ENCODE measurements at places on chromosomes 3 and 15. TPM values are rescaled to one million over a fixed set of nuclear protein-coding genes. Genes with fewer than 3 reads are reported as not detected.

The SIDT1 gene
- total RNA-seq: 2.6 TPM

The DUOX1 gene
- 215 TPM for total RNA-seq

The BBS4 gene
- total RNA-seq: 78.6 TPM

The CLEC3B gene
- 142 TPM for total RNA-seq

The GOLGA6L10 gene
- total RNA-seq: 1.0 TPM

The PPP1R14D gene
- total RNA-seq: not detected

The CCR1 gene
- total RNA-seq: 12.1 TPM

The WDR73 gene
- total RNA-seq: 43.0 TPM

The REC114 gene
- total RNA-seq: not detected

DNA sequence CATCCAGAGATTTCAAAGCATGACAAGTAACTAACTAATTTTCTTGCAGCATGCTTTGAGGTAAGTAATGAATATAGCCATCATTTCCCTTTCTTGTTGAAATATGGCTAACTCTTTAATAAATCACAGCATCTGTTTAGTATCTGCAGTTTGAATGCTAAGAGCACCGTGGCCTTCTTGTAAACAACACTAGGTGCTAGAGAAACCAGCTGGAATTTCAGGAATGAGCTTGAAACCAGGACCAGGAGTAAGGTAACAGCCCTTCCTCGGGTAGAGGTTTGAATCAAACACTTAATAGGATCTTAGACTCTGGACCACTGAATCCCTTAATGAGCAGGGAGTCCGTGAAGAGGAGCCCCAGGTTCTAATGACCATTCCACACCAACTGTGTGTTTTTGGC, 13.6 kb downstream of the CALML4 start:
- DNase-seq: no peak

- peak; percentile 59 for DNase-seq
These were observed 7.3 kb downstream of the ADAM10 start for GRCh38 chr15:58742022-58742813.

DNA sequence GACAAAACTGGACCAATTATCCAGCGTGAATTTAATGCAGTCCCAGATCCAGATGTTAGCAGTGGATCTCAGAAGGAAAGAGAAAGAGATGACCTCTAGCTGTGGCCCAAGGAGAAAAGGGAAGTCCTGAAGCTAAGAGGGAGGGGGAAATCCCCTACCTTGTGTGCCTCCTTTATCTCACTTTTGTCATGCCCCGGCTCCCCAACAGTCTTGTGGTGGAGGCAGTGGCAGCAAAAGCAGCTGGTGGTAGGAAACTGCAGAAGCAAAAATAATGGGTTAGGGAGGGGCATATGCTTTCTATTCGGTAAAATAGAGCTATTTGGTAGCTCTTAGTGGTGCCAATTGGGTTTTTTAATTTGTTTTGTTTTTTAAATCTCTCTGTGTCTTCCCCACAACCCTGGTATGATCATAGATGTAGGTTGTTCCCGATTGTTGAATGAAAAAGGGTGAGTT, 56.5 kb downstream of the MCTP2 start:
- DNase-seq: no peak

GRCh38 chr3:146217324-146217723, 33.6 kb downstream of the PLSCR4 start:
- DNase-seq: no peak

- DNase-seq: no peak
These were observed 403.5 kb downstream of the SHQ1 start for GRCh38 chr3:72444656-72445223.

GRCh38 chr15:33132722-33133345, 61.7 kb downstream of the FMN1 start:
- DNase-seq: no peak

DNA sequence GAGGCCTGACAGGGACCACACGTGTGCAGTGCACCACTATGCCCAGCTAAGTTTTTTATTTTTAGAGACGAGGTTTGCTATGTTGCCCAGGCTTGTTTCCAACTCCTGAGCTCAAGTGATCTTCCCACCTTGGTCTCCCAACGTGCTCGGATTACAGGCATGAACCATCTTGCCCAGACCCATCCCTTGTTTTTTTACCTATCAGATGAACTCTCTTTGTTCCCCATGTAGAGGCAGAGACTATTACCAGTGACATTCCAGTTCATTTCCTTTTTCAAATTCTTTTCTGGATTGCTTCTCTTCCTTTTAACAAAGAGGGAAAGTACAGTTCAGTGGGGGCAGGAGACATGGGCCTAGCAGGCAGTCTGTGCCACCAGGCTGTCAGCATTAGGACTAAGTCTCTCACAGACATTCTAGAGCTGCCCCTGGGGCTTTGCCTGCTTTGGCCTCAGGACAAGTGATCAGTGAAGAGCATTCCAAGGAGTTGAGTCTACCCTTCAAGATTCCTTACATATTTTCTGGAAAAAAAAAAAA, 103.5 kb upstream of the SLC7A14 start:
- no peak for DNase-seq

DNA sequence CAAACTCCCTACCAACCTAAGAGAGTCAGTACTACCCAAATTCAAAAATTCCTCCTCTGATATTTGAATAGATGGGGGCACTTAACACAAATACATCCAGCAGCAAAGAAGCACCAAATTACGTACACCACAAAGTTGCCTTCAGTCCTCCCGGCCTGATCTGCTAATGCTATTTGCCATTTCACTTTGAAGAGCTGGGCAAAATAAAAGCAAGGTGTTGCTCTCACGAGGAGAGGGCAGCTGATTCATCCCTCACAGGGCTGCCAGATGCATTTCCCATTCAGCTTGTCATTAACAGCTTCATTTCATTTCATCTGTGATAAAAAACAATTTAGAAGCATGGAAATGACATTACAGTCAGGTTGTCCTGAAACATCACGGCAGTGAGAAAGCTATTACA, 283.4 kb upstream of the VEPH1 start:
- no peak for DNase-seq

GRCh38 chr3:105065895-105066839, 300.5 kb upstream of the ALCAM start:
- no peak for DNase-seq

DNA sequence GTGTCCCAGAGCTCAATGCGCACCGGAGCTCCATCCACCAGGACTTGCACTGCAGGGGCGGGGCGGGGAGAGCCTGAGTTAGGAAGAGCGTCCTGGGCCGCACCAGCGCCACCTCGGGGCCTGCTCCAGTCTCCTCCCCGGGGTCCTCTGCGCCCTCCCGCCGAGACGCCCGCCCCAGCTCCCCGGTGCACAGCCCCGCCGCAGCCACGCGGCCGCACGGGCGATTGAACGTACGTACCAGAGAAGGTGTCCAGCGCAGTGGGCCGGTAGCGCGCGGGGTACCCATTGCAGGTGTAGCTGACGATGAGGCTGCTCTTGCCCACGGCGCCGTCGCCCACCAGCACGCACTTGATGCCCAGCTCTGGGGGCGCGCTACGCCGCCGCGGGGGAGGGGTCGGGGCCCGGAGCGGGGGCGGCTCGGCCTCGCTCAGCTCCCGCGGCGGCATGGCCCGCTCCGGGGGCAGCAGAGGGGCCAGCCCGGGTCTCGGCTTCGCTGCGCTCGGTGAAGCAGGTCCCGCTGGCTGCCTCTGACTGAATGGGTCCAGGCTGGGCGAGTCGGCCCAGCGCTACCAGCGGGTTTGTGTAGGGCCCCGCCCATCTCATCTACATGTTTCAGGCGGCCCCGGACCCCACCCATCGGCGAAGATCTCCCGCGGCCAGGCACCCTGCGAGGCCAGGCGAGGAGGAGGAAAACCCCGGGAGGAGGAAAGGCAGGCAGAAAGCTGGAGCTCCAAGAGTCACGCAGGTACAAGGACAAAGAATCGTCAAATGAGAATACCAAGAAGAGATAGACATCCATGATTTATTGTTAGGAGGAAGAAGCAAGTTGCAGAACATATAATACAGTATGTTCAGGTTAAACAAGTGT, at the start of gene RHOV:
Gene RHOV (minus strand): TSS at position 541 of the 868 bp plus-strand sequence. CDS start 95 bp downstream, at position 446.
- peak; percentile 90 for DNase-seq

GRCh38 chr3:134877788-134878187, 82.7 kb downstream of the EPHB1 start:
- no peak for DNase-seq

- DNase-seq: no peak
These were observed 87.5 kb upstream of the MELTF start for GRCh38 chr3:197117114-197117513.

DNA sequence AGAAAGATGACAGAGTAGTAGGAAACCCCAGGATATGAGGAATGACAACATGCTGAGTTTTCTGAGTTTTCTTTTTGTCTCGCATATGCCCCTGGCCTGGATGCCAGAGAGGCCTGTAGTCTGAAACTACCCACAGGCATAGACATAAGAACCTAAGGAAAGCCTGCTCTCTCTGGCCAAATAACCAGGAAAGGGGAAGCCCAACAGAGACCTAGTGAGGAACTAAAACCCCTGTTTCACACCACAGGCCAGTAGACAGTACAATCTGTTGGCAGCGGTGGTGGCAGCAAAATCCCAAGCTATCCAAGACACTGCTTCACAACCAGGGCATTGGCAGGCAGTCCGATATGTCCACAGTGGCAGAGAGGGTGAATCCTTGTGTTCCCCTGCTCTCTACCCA, 55.0 kb upstream of the DCP1A start:
- no peak for DNase-seq

- DNase-seq: no peak
These were observed 20.9 kb upstream of the TRH start for GRCh38 chr3:129953621-129954020.

DNA sequence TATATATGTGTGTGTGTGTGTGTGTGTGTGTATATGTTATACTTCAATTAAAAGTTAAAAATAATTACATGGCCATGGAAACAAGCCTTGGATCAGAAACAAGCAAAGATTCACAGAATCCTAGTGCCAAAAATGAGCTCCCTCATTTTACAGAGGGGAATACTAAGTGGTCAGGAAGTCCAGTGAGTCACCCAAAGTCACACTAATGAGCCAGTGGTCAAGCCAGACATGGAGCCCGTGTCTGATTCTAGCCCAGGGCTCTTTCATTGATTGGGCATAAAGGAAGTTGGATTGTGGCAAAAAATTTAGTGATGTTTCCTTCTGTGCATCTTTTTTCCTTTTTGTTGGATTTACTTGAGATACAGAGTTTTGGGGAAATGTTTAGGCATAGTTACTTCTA, 152.5 kb upstream of the NPHP3 start:
- DNase-seq: no peak

DNA sequence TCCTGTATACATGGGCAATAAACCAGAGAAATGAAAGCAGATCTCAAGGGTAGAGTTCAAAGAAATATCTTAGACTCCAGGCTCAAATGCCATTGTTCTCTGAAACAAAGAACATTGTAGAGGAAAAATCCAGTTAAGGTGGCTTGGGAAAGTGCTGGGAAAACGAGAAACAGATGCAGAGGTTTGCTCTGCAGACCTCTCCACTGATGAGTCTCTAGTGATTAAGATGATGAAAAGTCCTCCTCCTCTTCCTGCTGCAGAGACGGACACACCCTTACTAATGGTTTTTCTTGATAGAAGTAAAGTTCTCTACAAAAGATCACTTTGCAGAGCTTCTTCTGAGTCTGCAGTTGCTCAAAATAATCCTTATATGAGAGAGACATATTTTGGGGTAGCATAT, 264.7 kb downstream of the GABRG3 start:
- DNase-seq: no peak

GRCh38 chr3:149844091-149844490, 31.1 kb downstream of the RNF13 start:
- DNase-seq: no peak

DNA sequence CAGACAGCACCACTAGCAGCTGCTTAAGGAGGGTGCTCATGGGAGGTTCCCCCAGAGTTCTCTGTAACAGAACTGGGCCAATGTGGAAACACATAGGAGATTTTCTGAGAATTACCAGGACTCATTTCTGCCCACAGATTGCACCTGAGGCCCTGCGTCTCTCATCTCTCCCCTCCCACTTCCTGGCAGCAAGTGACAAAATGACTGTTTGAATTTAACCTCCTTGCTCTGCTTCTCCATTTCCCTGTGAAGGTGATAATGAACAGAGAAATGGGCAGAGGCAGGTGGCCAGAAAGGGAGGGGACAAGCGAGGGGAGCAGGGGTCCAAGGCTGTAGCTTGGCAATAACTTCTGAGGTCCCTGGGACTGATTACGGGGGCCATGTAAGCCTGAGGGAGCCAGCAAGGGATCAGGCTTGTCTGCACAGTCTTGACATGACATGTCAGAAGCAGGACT, 8.0 kb downstream of the EPHB1 start:
- no peak for DNase-seq

GRCh38 chr3:142897807-142898206, 8.9 kb upstream of the PCOLCE2 start:
- no peak for DNase-seq

DNA sequence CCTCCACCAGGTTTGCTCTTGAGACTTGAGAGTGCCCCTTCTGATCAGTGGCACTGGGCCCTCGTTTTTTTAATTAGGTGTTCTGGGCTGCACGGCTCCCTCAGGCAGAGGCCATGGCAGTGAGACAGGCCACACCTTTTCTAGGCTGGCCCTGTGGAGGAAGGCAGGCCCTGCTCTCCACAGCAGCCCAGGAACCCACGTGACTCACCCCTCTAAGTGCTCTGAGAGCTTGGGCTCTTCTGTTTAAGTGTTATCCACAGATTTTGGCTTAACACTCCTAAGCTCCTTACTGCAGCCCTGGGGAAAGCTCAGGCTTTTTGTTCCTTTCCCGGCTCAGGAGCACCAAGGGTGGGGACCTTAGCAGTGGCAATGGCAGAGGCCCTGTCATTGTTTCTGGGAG, 463.2 kb upstream of the GBE1 start:
- peak; percentile 12 for DNase-seq

DNA sequence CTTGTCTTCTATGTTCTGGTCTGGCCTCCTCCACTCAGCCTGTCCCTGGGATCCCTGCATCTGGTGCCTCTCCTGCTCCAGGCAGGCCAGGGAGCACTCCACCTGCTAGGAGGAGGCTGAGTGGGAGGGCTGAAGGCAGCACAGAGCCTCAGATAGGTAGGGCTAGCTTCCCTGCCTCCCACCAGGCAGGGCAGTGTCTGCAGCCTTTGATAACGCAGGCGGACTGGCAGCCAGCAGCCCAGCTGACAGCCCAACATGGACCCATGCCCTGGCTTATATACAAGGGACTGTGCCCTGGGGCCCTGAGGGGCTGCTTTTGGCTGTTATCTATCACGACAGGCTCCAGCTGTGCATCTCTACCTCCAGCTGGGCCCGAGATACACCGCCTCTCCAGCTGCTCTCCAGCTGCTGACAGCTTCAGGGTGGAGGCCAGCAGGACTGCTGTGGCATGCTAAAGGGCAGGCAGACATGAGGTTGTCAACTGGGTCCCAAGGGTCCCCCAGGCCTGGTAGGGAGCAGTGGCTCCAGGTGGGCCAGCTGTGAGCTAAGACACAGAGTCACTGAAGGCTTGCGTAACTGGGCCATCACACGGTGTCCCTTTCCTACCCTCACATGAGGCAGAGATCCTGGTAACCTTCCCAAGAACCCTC, 5.2 kb upstream of the CLK3 start:
- no peak for DNase-seq
